ENCODE measurements at places on chromosomes 7 and 10.

DNA sequence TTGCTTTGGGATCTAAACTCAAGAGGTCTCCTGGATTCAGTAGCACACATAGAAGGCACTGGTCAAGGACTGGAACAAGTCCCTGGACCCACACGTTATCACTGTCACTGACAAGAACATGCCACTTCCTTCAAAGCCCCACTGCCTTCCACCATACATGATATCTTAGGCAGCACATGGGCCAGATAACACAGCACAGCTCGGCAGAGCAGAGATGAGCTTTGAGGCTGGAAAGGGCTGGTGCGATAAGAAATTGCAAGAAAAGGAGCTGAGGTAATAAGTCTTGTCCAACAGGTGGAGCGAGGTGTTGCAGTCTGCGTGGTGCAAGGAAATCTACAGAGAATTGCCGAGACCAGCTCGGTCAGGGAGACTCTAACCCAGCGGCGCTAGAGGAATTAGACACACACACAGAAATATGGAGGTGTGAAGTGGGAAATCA is 139.8 kb upstream of the CDK13 start:
- DNase-seq: no peak

GRCh38 chr10:86955501-86956194 is 1.8 kb downstream of the MMRN2 start:
- no peak for DNase-seq

DNA sequence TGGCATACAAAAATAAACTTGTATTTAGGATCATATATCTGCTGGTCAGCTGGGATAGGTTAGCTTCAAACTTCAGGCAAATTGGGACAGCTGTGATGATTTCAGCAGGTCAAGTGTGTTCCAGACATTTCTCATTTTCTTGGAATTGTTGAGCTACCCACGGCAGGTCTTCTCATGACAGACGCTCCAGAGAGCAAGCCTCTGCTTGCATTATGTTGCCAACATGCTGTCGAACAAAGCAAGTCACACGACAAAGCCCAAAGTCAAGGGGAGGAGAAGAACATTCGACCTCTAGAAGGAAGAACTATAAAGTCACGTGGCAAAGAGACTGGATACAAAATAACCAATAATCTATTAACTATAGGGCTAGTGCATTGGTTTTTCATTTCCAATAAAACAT is 103.5 kb downstream of the RAB18 start:
- no peak for DNase-seq

DNA sequence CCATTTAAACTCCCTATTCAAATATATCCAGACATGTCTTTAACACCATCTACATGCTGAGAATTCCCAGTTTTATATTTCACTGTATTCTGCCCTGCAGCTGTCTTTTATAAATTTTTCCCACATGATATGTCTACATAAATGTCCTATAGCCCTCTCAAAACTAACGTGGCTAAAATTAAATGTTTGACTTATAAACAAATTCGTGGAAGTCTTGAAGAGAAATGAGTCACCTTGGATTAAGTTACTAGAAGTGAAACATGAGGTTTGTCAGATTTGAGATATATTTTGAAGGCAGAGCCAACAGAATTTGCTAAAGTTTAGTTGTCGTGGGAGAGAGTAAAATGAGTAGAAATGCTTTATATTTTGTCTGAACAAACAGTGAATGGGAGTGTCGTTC is 386.9 kb upstream of the CNTNAP2 start:
- no peak for DNase-seq

DNA sequence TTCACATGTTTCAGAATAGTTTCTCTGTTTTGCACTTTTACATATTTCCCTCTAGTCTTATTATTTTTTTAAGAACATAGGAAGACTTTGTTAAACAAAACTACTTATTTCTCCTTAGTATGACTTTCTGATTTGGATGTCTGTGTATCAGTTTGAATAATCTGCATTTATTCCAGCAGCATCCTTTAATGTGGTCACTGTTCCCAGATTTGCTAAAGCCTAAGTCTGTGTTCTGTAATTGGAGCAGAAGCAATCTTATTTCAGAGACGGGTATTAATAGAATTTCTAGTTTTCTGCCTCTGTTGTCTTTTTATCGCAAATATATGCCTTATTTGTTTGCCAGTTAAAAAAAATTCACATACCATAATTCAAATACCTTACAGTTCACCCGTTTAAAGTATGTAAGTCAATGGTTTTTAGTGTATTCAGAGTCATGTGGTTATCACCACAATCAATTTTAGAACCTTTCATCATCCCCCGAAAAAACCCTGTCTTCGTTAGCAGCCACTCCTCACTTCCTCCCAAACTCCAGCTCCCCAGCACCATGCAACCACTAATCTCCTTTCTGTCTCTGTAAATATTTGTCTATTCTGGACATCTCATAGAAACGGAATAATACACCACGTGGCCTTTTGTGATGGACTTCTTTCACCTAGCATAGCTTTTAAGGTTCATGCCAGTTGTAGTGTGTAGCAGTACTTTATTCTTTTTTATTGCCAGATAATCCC is 58.7 kb downstream of the INPP5F start:
- no peak for DNase-seq

- no peak for DNase-seq
Measured at GRCh38 chr7:138346975-138347374, 113.1 kb upstream of the TRIM24 start.

DNA sequence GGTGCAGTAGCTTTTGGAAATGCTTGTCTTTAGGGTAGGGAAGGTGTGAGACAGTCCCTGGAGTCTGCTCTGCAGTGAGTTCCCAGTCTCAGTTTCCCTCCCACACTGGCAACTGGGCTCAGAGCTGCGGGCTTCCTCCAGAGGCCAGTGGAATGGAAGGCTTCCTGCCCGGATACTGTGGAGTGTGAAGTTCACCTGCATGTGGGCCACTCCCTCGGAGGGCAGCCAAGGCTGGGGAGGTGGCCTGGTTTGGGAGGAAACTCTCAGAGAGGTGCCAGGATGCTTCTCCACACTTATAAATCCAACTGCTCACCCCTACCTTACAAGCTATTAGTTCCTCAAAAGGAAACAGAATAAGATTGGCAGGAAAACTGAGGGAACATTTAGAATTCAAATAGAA is 18.1 kb upstream of the UBE2H start:
- no peak for DNase-seq

- peak; percentile 86 for DNase-seq
Measured at GRCh38 chr7:17559388-17559787, 260.9 kb downstream of the AHR start.

DNA sequence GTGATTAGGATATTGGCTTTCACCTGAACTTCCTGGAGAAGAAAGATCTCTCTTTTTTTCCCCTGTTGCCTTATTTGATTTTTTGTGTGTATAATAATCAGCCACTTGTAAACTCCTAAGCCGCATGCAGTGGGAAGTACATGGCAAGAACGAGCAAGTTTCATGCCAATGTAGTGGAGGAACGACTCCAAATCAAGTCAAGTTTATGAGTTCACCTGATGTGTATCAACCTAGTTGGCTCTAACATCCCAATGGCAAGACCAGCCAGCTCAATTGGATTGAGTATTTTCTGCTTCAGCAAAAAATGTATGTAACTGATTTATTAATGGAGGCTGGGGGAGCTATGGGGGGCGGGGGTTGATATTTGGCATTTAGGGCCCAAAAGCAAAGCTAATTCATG is 65.5 kb upstream of the LYZL1 start:
- no peak for DNase-seq

DNA sequence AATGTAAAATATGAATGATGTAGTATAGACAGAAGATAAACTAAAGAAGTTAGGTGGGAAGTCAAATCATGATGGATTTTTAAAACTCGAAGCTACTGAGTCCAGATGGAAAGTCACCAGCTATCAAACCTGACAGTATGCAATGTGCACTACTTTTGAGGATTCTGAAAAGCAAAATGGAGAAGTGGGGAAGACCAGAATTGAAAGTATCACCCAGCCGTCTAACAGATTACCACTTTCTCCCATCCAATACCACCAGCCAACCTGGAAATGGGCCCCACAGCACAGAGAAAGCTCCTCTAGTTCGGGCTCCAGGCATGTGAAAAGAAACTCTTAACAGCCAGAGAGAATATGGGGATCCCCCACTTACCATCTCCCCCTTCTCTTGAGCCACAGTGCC is 67.9 kb upstream of the SRRM3 start:
- no peak for DNase-seq

DNA sequence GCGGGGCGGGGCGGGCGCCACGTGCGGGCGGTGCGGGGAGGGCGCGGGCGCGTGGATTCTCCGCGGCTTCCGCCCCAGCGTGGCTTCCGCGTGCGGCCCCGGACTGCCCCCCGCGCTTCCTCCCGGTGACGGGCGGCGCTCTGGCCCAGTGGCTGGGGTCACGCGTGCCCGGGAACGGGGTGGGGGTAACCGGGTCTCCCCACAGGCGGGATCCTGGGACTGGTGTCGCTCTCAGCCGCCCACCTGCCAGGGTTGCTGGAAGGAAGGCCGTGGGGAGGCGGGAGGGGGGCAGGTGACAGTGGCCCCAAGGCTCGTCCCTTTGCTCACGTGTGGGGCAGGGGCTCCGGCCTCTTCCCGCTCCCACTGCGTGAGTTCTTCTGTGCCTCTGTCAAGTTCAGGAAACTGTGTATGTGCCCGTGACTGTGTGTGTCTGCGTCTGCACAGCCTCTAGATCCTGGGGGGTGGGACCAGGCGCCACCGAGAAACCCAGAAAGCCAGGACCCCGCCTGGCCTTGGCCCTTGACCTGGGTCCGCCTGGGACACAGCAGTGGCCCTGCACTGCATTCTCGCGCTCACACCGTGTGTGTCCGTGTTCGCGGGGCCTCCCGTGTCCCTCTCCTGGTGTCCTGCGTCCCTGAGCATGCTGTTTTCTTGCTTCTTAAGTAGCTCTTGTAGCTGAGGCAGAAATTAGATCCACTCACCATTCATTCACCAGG is 919 bp downstream of the MAFK start:
- DNase-seq: peak; percentile 36

DNA sequence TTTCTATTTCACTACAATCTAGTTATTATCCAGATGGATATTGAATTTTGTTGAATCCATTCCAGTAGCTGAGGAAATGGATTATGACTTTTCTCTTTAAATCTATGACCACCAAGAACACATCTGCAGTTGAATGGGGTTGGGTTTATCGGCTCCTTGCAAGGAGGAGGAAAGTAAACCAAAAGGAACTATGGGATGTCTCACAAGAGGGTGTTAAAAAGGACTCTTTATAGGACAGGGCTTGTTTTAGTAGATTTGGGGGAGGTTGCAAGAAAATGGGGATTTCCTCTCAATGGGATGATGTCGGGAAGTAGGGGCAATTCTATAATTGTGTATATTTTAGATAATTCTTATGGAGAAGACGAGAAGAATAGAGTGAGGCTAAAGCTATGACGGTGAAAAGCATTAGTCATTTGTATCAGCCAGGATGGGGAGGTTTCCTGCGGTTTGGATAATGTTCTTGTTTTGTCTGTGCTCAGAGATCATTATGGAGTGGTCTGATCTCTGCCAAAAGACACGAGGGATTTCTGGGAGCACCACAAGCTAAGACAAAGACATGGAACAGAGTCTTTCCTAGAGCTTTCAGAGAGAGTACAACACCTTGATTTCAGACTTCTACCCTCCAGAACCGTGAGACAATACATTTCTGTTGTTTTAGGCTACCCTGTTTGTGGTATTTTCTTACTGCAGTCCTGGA is 5.3 kb upstream of the LRRC61 start:
- DNase-seq: peak; percentile 86

- DNase-seq: no peak
Measured at GRCh38 chr7:124652237-124652636, 113.4 kb downstream of the GPR37 start.

- DNase-seq: no peak
Measured at GRCh38 chr7:47288060-47288459, 293.9 kb downstream of the TNS3 start.

DNA sequence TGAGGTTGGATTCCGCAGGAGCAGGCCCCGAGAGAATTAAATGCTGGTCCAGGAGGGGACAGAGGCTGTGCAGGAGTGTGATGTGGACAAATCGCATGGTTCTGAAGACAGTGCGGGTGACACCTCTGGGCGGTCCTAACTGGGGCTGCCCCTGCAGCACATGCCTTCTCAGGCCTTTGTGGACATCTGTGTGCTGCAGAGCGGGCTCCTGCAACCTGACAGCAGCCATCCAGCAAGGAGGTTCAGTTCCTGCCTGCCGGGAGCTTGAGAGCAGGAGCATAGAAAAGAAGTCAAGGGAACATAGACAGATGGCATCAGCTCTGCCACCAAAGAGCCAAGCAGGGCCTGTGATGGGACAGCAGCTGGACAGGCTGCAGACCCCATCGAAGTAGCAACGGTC is 135.9 kb upstream of the PPP2R2D start:
- no peak for DNase-seq

DNA sequence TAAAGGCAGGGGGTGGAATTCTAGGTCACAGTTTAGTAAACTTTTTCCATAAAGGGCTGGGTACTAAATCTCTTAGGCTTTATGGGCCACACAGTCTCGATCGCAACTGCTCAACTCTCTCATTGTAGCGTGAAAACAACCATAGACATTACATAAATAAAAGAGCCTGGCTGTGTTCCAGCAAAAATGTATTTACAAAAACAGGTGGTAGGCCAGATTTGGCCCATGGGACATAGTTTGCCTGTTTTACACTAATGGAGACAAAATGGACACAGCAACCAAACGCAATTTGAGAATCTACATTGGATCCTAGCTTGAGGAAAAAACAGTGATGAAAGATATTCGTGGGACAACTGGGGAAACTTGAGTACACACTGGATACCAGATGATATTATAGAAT is 23.2 kb upstream of the MALSU1 start:
- no peak for DNase-seq

GRCh38 chr7:2274666-2275065 is 32.6 kb downstream of the NUDT1 start:
- no peak for DNase-seq

DNA sequence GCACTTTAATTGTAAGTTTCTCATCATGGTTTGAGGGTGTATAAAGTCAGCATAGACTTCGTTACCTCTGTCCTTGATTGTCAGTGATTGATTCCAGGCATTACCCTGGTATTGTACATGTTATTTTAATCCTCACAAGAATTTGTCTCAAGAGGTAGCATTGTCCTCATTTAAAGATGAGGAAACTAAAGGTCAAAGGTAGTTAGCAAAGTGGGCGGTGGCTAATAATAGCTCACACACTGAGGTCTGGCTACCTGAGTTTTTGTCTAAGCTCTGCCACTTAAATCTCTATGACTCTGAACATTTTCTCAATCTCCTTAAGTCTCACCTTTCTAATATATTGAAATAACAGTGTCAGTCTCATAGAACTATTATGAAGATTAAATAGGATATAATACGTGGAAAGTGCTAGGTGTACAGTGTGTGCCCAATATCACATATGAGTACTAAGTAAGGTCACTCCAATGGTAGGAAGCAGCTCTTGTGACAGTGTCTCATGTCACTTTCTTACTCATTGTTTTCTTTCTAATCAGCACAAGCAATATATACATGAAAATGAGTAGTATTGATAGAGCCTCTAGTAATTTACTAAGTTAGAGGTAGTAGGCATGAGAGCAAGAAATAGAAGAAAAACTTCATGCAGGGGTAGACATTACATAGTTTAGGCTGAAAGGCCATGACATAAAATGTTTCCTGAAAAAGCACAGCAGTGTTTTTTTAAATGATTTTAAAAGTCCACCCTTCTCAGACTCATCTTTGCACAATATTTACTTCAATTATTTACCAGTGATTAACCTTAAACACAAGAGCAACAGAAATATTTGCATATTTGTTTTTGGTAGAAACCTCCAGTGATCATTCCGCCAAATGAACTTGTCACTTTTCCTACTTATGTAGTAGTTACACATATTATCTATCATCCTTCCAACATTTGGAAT is 21.0 kb downstream of the AHR start:
- DNase-seq: no peak

- DNase-seq: no peak
Measured at GRCh38 chr10:44307691-44308090, 77.2 kb downstream of the CXCL12 start.
